Endothelial cell of umbilical vein (primary cell): ENCODE measurements at places on chromosomes 7 and 10.

DNA sequence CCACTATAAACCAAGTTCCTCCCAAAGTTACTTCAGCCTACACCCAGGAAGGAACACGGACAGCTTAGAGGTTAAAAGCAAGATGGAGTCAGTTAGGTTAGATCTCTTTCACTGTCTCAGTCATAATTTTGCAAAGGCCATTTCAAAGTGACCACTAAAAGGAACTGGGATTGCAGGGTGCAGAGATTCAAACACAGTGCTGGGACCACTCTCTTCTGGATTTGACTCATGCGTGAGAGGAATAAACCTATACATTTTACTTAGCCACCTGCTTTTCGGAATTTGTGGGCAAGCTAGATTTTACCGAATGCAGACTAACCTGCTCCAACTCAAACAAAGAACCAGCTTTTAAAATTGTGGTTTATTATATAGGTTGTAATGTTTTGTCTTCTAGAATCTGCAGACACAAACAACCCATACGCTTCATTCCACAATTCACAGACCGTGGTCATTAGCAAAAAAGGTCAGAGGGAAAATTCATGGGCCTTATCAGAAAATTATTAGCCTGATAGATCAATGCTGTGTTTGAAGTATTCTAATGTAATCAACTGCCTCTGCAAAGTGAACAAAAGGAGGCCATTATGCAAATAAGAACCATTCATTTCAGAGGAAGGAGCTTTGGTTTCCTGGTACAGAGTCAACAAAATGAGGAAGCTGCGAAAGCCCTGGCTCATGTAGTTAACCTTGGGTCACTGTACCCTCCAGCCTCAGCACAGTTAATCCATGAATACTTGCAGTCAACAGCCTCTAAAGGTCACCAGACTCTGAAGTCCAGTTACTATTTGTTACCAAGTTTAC is 342.7 kb upstream of the KLF6 start:
- DNase-seq = peak; percentile 94

- no peak for DNase-seq
These were observed 146.1 kb upstream of the FAM20C start for GRCh38 chr7:46123-46829.

GRCh38 chr10:79345241-79346011 is 1.8 kb upstream of the PPIF start:
- DNase-seq = no peak

- no peak for DNase-seq
These were observed 634.2 kb upstream of the AUTS2 start for GRCh38 chr7:68964060-68964459.

- DNase-seq = no peak
These were observed 141.3 kb downstream of the SKAP2 start for GRCh38 chr7:26723129-26723528.

DNA sequence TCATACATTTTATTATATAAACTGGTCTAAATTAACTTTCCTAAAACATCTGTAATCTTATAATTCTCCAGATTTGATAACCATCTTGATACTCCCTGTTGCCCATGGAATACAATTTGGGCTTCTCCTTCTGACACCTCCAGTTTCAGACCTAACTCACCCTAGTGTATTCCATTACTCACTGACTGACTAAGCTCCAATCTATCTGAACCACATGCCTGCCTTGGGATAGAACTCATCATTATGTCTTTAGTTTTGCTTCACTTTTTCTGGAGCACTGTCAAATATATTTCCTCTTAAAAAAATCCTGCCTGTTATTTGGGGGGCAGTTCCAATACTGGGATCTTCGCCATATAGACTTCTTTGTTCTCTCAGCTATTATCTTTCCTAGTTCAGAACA is 4.9 kb upstream of the FOXP2 start:
- no peak for DNase-seq

DNA sequence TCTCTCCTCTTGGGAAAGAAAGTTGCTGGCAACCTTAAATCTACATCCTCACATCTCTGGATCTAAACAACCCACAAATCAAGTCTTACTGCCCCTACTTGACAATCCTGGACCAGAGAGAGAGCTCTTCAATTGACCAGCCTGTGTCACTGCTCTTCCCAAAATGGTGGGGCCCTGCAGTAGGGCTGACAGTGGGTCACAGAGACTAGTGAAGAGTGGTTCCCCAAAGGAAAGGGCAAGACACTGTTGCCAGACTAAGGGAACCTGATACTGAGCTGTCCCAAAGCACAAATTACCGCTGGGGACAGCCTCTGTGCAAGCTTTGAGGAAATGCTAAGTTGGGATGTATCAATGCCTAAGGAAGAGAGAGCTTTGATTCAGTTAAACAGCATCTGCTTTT is 4.5 kb upstream of the GPRIN2 start:
- no peak for DNase-seq

- DNase-seq = no peak
These were observed 121.7 kb downstream of the SORCS3 start for GRCh38 chr10:104762793-104763192.

DNA sequence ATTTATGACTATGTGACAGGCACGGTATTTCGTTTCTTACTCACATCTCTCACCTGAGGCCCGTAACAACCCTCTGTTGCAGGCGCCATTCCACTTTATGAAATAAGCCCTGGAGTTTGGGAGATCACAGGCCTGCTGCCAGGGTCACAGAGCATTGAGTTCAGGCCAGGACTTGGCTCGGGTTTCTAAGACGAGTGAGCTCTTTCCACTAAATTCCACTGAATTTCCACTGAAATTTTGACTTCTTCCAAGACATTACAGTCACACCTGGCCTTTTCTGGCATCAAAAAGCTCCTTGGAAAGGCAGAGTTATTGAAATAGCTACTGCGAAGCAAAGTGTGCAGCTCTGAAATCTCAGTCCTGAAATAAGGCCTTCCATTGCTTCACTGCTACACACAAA is 282.8 kb upstream of the MGMT start:
- DNase-seq = no peak

DNA sequence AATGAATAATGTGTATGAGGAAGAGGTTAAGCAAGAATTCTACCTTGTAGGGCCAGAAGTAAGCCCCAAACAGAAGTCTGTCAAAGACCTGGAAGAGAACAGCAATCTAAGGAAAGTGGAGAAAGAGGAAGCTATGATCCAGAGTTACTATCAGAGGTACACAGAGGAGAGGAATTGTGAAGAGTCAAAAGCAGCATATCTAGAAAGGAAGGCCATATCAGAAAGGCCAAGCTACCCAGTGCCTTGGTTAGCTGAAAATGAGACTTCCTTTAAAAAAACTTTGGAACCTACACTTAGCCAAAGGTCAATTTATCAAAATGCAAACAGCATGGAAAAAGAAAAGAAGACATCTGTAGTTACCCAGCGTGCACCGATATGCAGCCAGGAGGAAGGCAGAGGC is 42.7 kb upstream of the GAD2 start:
- no peak for DNase-seq

DNA sequence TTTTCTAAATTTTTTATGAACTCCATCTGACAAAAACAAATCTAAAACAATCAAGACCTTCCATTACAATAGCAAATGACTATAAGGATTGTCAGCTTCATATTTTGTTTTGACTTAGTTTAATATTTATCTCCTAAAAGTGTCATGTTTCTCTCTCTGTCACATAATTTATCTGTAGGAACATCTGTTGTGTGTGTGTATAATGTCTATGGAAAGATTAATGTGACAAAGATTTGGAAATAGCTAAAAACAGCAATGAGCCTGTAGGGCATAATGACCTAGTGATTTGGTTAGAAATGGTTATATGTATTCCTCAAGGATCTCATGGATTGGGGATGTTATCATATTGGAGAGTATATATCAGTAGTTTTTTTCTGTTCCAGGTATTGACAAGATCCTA is 69.6 kb upstream of the MDFIC start:
- no peak for DNase-seq

- DNase-seq = no peak
These were observed 15.7 kb upstream of the CDK1 start for GRCh38 chr10:60762554-60762953.

DNA sequence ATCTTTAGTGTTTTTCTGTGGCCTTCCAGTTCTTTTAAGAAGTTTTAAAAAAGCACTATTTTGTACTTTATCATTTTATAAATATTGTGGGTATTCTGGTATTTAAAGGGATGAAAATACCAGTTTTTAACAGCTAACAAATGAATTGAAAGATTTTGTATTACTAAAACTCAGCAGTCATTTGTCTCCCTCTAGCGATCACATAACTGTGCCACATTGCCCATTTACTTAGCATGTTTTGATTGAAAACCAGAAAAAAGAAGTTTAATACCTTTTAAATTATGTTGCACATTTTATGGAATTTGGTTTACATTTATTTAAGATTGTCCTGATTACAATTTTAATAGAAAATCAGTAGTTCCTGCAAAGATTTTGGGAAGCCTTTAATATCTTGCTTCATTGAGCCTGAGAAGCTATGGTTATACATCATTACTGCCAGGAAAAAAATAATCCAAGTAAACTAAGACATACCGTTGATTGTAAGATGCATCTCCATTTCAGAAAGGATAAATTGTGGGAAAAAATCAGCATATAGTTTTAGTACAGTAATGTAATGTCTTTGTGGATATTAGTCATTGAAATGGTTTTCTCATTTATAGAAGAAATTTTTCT is 34.9 kb downstream of the TAX1BP1 start:
- peak; percentile 59 for DNase-seq

DNA sequence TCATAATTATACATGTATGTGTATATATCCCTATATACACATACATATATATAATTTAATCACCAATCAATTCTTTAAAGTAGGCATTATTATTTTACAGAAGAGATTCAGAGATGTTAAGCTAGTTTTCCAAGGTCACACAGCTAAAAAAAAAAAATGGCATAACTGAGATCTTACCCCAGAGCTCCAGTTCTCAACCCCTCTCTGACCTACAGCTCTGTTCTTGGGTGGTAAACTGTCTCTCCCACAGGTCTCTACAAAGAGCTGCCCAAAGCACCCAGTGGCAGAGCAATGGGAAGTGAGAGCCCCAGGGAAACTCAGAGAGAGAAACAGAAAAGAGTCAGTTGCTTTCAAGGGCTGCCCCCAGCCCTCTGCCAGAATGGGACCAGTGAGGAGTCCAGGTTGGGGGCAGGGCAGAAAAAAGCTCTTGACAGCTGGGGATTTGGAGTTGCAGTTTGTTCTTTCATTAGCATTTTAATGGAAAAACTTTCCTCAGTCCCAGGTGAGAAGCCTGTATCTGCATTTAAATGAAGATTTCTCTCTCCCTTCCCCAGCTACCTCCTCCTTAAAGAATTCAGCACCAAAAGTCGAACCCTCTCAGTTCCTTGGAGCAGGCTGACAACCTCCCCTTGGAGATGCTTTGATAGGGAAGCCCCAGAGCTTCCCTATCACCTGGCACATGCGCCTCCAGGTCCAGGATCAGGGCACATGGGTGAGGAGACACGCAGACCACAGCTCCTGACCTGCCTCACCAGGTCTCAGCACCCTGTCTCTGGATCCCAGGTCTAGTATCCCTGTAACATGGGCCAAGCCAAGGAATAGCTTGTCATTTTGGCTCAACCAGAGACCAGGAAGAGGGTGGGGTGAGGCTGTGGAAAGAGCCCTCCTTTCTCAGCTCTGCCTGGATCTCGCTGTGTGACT is 388.1 kb downstream of the PLXNA4 start:
- no peak for DNase-seq

- no peak for DNase-seq
These were observed 2.1 kb downstream of the CTBP2 start for GRCh38 chr10:125158275-125158600.

DNA sequence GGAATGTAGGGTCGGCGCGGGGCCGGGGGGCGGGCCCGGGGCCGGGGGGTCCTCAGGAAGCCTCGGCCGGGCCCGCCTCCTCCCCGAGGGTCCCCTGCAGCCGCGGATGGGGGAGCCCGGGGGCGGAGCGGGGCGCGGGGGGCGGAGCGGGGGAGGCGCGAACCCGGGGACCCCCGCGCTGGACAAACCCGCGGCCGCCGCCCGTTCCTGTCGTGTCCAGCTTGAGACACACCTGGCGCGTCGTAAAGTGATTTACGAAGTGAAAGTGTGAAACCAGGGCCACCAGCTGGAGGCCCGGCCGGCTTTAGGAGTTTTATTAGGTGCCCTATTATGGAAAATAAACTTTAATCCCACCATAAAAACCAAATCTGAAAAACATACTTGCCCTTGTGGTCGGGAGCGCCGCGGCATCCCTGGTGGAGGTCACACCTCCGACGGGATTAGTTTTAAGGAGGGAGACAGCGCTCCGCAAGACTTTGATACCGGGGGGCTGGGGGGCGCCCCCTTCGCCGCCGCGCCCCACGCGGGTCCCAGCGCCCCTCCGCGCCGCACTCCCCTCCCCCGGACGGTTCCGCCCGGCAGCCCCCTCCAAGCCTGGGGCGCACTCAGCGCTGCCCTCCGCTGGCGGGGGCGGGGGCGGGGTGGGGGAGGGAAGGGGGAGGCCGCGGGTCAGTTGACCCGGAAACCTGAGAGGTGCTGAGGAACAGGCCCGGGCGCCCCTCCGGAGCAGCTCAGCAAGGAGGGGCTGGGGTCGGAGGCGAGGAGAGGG is 10.3 kb downstream of the MNX1 start:
- no peak for DNase-seq

DNA sequence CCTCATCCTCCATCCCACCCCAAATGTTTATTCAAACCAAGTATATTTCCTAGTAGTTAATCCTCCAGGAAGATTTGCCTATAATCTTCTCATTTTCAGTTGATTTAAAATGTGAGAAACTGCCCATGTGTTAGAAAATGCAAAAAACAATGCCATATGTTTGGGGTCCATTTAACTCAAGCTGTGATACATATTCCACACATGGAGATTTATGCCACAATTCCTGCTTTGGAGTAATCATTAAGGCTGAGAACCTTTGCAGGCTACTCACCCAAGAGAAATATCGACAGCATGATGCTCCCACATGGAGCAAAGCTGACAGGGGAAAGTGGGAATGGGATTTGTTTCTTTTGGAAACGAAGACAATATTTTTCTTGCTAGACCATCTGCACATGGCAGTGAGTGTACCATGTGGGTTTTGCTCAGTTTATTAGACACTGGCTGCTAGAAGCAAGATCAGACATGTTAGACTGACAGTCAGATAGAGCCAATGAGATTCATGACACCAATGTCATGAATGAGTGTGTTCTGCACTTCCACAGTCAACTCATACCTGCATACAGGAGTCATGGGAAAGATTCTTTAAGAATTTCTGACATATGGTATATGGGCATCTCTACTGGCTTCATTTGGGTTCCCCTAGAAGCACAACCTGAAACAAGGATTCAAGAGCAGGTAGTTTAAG is 3.4 kb upstream of the GRM8 start:
- no peak for DNase-seq

GRCh38 chr7:48388911-48389310 is 217.7 kb downstream of the ABCA13 start:
- no peak for DNase-seq
